Suprapubic skin (tissue), 4 donors: ENCODE measurements at places on chromosomes 7 and 10.

GRCh38 chr7:44177570-44178131 lies 11.6 kb downstream of the GCK start:
- no peaks in the 10 kb centered on the region for H3K36me3 ChIP-seq
- no peak overlapping the region for H3K4me3 ChIP-seq
- DNase-seq, result no peak

GRCh38 chr10:84095811-84096497 lies 43.4 kb upstream of the GHITM start:
- no peaks in the 10 kb centered on the region for H3K27me3 ChIP-seq
- no peak overlapping the region for H3K27ac ChIP-seq
- H3K4me3 ChIP-seq, result no peak overlapping the region
- H3K36me3 ChIP-seq, result no peaks in the 10 kb centered on the region
- DNase-seq, result no peak

- no peaks in the 10 kb centered on the region for H3K27me3 ChIP-seq
- no peaks in the 10 kb centered on the region for H3K36me3 ChIP-seq
- H3K4me3 ChIP-seq, result no peak overlapping the region
Observed at GRCh38 chr7:134879815-134880475, 100.5 kb downstream of the CALD1 start.

- no peak overlapping the region for H3K27ac ChIP-seq
- no peaks in the 10 kb centered on the region for H3K36me3 ChIP-seq
- DNase-seq, result no peak
- H3K27me3 ChIP-seq, result no peaks in the 10 kb centered on the region
- H3K4me3 ChIP-seq, result no peak overlapping the region
Observed at GRCh38 chr7:126533715-126534114, 719.0 kb downstream of the GRM8 start.

- H3K4me1 ChIP-seq, result peaks cover 28% of the 10 kb centered on the region
- H3K4me3 ChIP-seq, result no peak overlapping the region
- DNase-seq, result no peak
- H3K27ac ChIP-seq, result no peak overlapping the region
- H3K27me3 ChIP-seq, result no peaks in the 10 kb centered on the region
- no peaks in the 10 kb centered on the region for H3K36me3 ChIP-seq
Observed at GRCh38 chr7:75732764-75733630, 5.7 kb downstream of the HIP1 start.

DNA sequence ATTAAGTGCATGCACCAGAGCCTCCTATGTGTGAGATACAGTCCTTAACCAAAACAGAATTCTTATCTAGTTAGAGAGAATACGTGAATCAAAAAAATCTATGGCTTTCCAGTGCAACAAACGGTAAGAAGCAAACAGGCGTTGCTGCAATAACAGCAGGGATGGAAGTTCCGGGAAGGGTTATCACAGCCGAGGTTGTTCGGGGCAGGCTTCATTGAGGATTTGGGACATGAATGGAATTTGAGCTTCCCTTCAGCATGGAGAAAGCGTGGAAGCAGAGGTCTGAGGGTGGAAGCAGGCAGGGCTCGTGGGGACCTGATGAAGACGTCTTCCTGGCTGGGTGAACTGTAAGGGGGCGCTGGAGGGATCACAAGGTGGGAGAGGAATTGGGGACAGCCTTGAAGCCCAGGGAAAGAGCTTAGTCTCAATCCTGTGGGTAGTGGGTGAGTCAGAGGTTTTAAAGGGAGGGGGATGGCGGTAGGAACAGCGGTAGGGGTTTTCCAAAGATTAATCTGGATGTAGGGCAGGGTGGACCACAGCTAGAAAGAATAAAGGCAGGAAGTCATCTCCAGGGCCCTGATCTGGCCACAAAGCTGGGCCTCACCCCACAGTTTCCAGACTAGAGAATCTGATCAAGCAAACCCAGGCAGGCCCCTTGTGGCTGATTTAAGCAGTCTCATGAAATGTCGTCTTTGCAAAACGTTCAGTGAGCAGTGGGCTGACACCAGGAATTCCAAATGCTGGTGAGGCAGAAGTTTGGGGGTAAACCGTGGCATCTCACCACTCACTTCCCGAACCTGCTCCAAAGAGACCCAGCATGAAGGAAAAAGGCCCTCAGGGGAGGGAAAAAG lies 65.1 kb downstream of the CALML3 start:
- no peaks in the 10 kb centered on the region for H3K36me3 ChIP-seq
- no peak overlapping the region for H3K27ac ChIP-seq
- peaks cover 28% of the 10 kb centered on the region for H3K4me1 ChIP-seq
- no peak overlapping the region for H3K4me3 ChIP-seq
- no peak for DNase-seq
- H3K27me3 ChIP-seq, result no peaks in the 10 kb centered on the region

DNA sequence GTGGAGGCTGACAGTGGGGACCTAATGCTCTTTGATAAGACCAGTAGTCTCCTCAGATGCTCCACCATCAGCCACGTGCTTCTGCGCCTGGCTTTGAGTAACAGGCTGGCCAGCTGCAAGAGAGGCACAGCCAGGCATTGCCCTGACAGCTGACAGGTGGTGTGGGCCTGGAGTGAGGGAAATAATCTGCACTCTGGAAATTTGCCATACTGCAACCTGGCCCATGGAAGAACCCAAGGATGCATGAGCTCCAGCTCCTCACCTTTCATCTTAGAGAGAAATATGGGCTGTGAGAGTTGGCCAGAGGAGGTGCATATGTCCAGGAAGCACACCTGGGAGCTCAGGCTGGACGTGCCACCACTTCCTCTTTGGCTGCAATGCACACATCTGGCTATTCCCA lies 118.9 kb downstream of the PLXDC2 start:
- H3K27ac ChIP-seq, result no peak overlapping the region
- no peaks in the 10 kb centered on the region for H3K27me3 ChIP-seq

GRCh38 chr10:43824934-43825333 lies 176.3 kb upstream of the ZNF32 start:
- DNase-seq, result no peak
- no peaks in the 10 kb centered on the region for H3K27me3 ChIP-seq
- peaks cover 5% of the 10 kb centered on the region for H3K4me1 ChIP-seq
- H3K36me3 ChIP-seq, result no peaks in the 10 kb centered on the region
- peak overlapping the region; percentile 68 for H3K27ac ChIP-seq

GRCh38 chr10:113476191-113476590 lies 76.7 kb upstream of the HABP2 start:
- H3K4me1 ChIP-seq, result peaks cover 18% of the 10 kb centered on the region
- no peak for DNase-seq
- no peaks in the 10 kb centered on the region for H3K27me3 ChIP-seq
- H3K27ac ChIP-seq, result peak overlapping the region; percentile 26

GRCh38 chr10:110392121-110392520 lies 87.4 kb upstream of the SMNDC1 start:
- H3K4me1 ChIP-seq, result peaks cover 25% of the 10 kb centered on the region
- H3K27ac ChIP-seq, result no peak overlapping the region
- H3K36me3 ChIP-seq, result no peaks in the 10 kb centered on the region
- H3K27me3 ChIP-seq, result no peaks in the 10 kb centered on the region
- no peak overlapping the region for H3K4me3 ChIP-seq

- H3K4me3 ChIP-seq, result no peak overlapping the region
- peaks cover 3% of the 10 kb centered on the region for H3K27me3 ChIP-seq
- H3K4me1 ChIP-seq, result no peaks in the 10 kb centered on the region
Observed at GRCh38 chr10:110655320-110655719, 11.2 kb downstream of the RBM20 start.

DNA sequence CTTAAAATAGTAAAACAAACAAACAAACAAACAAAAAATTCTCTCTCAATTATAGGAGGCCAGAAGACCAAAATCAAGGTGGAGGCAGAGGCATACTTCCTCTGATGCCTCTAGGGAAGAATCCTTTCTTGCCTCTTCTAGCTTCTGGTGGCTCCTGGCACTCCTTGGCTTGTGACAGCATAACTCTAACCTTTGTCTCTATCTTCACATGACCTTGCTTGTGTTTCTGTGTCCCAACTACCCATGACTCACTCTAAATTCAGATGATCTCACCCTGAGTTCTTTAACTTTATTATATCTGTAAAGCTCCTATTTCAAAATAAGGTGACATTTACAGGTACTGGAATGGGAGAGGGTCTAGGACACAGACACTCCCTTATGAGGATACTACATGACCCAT lies 88.3 kb upstream of the ANTXRL start:
- H3K27ac ChIP-seq, result no peak overlapping the region
- H3K36me3 ChIP-seq, result no peaks in the 10 kb centered on the region
- no peaks in the 10 kb centered on the region for H3K27me3 ChIP-seq
- H3K4me1 ChIP-seq, result no peaks in the 10 kb centered on the region
- no peak for DNase-seq
- no peak overlapping the region for H3K4me3 ChIP-seq

DNA sequence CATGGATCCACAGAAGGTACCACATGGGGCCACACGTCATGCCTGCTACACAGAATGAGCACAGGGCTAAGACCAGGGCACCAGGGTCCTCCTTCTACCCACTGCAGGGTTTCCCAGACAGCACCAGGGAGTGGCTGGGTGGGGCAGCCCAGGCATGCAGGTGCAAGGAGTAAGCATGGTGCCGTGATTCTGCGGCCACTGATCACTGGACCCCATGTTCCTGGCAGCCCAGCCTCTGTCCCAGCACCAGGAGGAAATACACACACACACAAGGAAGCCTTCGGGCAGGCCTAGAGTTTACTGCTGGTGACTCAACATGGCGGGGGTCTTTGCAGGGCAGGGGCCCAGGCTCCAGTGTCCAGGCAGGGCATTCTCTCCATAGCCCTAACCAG lies 13.9 kb downstream of the ATP6V1F start:
- no peak for DNase-seq
- no peaks in the 10 kb centered on the region for H3K4me1 ChIP-seq
- no peaks in the 10 kb centered on the region for H3K27me3 ChIP-seq
- H3K36me3 ChIP-seq, result no peaks in the 10 kb centered on the region
- H3K27ac ChIP-seq, result no peak overlapping the region

DNA sequence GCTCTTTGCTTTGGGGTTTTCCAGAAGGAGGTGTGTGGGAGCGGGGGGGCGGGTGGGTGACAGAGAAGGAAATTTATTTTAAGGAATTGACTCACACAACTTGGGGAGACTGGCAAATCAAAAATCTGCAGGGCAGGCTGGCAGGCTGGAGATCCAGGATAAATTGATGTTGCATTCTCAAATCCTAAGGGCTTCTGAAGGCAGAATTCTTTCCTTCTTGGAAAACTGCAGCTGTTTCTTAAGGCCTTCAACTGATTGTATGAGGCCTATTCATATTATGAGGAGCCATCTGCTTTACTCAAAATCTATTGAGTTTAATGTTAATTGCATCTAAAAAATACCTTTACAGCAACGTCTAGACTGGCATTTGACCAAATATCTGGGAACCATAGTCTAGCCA lies 1528.8 kb upstream of the LRRTM3 start:
- no peak overlapping the region for H3K27ac ChIP-seq
- no peaks in the 10 kb centered on the region for H3K36me3 ChIP-seq
- H3K4me3 ChIP-seq, result no peak overlapping the region
- no peaks in the 10 kb centered on the region for H3K27me3 ChIP-seq

- no peak overlapping the region for H3K27ac ChIP-seq
- H3K36me3 ChIP-seq, result no peaks in the 10 kb centered on the region
- H3K27me3 ChIP-seq, result no peaks in the 10 kb centered on the region
- H3K4me1 ChIP-seq, result no peaks in the 10 kb centered on the region
- H3K4me3 ChIP-seq, result no peak overlapping the region
Observed at GRCh38 chr10:105506262-105506661, 865.2 kb downstream of the SORCS3 start.

DNA sequence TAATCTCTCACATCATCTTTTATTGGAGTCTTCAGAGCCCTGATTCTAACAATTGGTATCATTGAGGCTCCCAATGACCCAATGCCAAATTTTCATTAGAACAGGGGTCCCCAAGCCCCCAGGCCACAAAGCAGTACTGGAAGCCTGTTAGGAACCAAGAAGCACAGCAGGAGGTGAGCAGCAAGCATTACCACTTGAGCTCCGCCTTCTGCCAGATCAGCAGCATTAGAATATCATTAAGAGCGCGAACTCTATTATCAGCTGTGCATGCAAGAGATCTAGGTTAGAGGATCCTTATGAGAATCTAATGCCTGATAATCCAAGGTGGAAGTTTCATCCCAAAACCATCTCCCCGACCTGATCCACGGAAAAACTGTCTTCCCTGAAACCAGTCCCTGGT lies 23.1 kb downstream of the KIF5B start:
- no peak for DNase-seq
- H3K4me1 ChIP-seq, result no peaks in the 10 kb centered on the region
- H3K27me3 ChIP-seq, result no peaks in the 10 kb centered on the region
- H3K36me3 ChIP-seq, result peaks cover 97% of the 10 kb centered on the region
- no peak overlapping the region for H3K4me3 ChIP-seq

DNA sequence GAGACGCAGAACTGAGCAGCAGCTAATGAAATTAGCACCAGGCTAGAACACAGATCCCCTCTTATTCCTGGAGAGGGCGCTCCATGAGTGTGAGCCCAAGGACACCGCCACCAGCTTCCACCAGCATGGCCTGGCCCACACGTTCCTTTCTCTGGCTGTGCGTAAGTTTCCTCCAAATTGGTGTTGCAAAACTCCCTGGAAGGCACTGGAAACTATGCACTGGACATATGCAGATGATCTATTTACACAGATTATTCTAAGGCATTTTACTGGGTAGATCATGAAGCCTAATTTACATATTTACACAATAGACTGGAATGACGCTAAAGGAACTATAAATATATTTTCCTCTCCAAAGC lies 455.6 kb upstream of the FOXK1 start:
- H3K27me3 ChIP-seq, result no peaks in the 10 kb centered on the region
- no peaks in the 10 kb centered on the region for H3K4me1 ChIP-seq
- H3K4me3 ChIP-seq, result no peak overlapping the region
- DNase-seq, result no peak
- H3K36me3 ChIP-seq, result no peaks in the 10 kb centered on the region

DNA sequence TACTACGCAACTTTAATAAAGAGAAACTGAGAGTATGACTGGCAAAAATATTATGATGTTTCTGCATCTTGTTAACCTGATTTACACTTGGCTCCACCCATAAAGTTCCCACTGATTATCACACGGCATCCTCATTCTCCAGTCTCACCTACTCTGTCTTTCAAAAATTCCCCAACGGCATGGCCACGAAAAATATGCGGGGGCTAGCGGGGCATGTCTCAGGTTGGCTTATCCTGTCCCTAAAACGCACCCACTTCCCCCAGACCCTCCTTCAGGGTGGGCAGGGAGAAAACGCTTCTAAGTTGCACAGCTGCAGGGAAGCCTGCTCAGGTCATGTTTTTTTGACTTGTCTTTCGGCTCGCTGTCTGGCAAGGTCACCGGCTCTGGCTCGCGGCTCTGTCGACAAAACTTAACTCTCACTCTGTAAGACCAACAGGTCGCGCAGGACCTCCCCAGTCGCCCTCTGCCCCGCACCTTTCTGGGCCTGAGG lies 3.8 kb downstream of the CDK6 start:
- H3K27me3 ChIP-seq, result no peaks in the 10 kb centered on the region
- peak overlapping the region; percentile 88 for H3K27ac ChIP-seq
- H3K36me3 ChIP-seq, result no peaks in the 10 kb centered on the region
- no peak for DNase-seq
- H3K4me3 ChIP-seq, result peak overlapping the region; percentile 83
- peaks cover 44% of the 10 kb centered on the region for H3K4me1 ChIP-seq

- no peaks in the 10 kb centered on the region for H3K4me1 ChIP-seq
- H3K27ac ChIP-seq, result no peak overlapping the region
- DNase-seq, result no peak
Observed at GRCh38 chr10:3568983-3569382, 216.0 kb downstream of the KLF6 start.
